ENCODE measurements at places on chromosomes 12 and 14.

DNA sequence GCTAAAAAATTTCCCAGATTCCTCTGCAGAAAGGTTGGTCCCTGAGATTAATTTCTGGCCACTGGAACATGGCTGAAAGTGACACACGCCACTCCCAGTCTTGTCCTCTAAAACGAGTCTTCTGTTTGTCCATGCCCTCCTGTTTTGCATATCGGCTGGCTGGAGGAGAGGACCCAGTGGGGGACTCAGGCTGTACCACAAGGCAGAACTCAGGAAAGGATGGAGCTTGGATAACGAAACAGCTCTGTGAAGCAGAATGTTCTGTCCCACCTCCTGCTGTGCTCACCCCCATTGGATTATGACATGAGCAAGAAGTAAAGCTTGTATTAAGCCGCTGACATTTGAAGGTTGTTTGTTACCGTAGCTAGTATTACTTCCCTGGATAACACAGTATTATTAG is 856.2 kb downstream of the BCL11B start:
- no peak for DNase-seq

GRCh38 chr14:96727073-96727472 is 70.1 kb upstream of the VRK1 start:
- no peak for DNase-seq

- DNase-seq = no peak
These were observed 2.3 kb downstream of the MEG3 start for GRCh38 chr14:100828031-100828769.

DNA sequence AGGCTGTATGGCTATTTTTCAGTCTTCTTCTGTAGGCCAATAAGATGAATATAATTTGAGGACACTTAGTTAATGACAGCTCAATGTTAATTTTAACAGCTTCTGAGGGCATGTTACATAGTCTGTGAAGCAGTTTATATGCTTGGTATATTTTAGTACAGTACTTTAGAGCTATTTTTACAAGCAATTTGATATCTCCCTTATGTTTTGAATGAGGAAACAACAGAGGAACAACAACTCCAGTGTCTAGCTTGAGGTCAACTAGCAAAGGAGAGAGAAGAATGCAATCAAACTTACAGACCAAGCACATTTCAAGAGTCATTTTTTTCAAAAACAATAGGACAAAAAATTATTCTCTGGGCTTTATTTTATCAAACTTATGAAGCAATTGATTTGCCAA is 469.1 kb upstream of the DCN start:
- DNase-seq = no peak

DNA sequence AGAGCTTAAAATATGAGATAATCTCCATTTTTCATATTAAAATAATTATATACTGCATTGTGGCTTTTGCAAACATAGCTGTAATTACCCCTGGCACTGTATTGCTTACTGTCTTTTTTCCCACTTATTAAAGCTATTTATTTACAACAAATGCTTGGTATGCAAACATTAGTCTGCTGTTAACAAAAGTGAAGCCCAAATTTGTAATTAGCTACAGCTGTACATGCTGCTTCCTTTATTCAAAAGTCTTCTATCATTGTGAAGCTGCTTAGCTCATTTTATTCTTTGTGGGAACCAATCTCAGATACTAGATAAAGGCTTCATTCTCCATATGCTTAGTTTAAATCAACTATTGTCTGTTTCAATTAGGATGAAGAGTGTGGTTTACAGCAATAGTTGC is 425.8 kb upstream of the FOXG1 start:
- DNase-seq = no peak

DNA sequence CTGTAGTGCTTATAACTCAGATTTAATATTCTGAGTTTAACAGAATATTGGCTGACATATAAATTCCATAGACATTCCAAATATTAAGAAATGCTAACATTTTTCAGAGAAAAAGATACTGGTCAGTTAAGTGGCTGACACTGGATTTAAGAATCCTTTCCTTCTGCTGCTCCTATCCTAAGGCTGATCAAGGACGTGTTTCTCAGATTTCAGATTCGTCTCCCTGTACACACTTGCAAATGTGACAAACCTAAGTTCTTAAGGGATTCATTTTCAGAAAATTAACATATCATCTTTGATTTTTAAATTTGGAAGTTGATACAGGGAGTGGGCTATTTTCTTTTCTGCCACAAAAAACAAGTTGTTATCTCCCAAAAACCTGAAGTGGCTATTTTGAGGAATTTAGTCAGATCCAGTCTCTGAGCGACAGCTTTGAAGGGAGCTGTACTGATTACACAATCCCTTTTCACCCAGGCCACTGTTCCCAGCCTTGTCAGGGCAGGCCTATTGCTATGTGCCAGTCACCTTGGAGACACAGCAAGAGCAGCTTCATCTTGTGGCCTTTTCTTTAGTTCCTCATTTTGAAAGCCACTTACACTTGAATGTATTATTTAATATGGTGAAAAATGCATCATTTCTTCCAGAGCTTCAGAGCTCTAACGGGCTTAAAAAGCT is 370.6 kb downstream of the KCNH5 start:
- DNase-seq = no peak

- DNase-seq = peak; percentile 54
These were observed 221.8 kb upstream of the SSTR1 start for GRCh38 chr14:37985826-37986470.

DNA sequence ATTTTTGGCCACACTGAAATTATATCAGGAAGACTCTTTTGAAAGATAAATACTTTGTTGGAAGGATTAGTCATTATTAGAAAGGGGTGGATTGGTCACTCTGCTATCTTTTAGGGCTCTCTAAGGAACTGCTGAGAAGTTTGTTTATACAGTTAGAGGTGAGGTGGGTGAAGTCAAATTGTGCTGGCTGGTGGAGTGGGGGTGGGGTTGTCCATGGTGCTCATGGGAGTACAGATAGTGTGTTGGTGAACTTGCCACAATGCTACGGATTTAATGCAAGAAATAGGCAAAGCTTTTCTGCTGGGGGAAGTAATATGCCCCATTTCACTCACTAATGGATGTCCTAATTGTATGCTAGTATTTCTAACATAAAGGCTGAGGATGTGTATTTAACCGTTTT is 35.8 kb downstream of the SUSD6 start:
- no peak for DNase-seq

DNA sequence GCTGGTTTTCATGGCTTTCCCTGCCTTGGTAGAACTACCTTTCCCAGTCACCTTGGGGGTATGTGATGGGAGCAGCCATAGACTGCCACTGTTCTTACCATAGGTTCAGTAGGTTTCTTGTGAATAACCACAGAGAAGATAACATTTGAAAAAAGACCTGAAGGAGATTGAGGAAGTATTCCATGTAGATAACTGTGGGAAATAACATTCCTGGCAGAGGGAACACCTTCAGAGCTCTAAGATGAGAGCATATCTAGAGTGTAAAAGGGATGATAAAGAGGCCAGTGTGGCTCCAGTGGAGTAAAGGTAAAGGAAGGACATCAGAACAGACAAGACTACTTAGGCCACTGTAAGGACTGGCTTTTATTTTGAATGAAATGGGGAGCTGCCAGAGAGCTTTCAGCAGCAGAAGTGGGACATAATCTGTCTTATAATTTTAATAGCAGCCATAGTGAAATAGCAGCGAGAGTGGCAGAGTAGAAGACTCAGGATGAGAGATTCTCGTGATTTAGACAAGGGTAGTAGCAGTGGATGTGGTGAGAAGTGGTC is 82.6 kb upstream of the KCNH3 start:
- DNase-seq = no peak

GRCh38 chr12:39930101-39930500 is 175.8 kb downstream of the SLC2A13 start:
- DNase-seq = no peak

- DNase-seq = no peak
These were observed 297.3 kb upstream of the FAR2 start for GRCh38 chr12:28851781-28852180.

DNA sequence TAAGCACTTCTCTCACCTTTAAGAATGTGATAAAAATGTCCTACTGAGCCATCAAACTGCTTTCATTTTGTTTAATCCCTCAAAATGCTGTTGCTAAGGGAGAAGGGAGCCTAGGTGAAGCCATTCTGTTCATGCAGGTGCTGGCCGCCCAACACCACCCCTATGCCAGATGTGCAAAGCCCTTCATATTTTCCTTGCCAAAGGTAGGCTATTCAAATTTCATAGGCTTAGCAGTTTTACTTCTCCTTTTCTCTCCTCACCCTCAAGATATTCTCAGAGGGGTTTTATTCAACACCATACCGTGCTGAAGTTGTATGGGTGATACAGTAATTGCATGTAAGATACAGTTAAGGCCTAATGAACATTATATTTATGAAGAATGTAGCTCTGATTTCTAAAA is 461.7 kb downstream of the GXYLT1 start:
- no peak for DNase-seq

- DNase-seq = no peak
These were observed 301.7 kb upstream of the SFSWAP start for GRCh38 chr12:131409211-131409610.

DNA sequence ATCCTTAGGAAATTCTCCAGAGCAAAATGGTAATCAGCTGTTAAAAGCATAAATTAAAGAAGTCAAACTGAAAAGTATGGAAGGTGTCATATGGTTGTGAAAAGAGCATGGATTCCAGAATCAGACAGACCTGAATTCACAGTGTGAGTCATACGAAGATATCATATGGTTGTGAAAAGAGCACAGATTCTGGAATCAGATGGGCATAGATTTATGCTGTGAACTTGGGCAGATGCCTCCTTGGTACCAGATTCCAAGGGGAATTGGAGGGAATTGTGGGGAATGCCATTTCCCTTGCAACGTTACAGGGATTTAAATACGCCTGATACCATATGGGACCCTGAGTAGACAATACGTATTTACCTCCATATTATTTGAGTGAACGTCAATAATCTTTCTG is 183.7 kb downstream of the GALC start:
- no peak for DNase-seq

DNA sequence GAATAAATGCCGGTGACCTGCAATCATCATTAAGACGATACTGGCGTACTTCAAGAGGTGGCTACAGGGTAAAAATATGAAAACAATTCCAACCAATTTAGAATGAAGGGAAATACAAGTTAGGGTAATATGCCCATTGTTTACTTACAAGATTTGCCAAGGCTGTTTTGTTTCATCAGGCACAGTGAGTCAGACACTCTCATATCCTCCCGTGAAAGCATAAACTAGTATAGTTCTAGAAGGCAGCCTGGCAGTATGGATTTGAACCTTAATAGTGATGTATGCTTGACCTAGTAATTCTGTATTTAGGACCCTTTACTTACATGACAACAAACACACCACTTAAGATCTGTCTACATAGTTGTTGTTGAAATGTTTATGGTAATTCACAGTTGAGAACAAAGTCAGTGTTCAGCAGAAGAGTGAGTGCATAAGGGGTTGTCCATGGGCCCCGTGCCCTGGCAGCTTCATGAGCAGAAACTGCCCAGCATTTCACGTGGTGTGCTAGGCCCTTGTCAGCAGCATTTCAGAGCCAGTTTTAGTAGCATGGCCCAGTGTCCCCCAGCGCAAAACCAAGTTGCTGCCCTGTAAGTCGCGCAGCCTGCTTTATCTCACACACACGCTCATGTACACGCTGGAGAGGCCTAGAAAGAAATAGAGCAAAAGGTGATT is 80.8 kb downstream of the EP400 start:
- DNase-seq = no peak

GRCh38 chr12:4116251-4117111 is 157.1 kb upstream of the CCND2 start:
- DNase-seq = no peak

- DNase-seq = no peak
These were observed 192.2 kb downstream of the PRKD1 start for GRCh38 chr14:29735459-29735858.

- no peak for DNase-seq
These were observed 17.1 kb upstream of the KITLG start for GRCh38 chr12:88597365-88597764.

- no peak for DNase-seq
These were observed 14.0 kb downstream of the SYNE3 start for GRCh38 chr14:95502381-95502950.

GRCh38 chr14:72980863-72981262 is 46.0 kb downstream of the ZFYVE1 start:
- DNase-seq = no peak

DNA sequence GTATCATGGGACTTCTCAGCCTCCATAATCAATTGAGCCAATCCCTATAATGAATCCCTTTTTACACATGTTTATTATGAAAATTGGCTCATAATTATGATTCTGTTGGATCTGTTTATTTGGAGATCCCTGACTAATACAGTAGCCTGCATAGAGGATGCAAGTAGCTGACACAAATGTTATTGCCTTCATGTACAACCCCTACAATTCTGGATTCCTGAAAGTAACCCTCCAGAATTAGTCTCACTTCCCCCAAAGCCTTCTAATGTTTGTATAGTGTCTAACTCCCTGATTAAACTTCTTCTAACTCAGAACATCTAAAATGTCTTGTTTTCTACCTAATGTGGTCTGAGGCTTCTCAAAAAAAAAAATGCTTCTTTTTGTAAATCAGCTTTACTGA is 6.6 kb upstream of the SMIM10L1 start:
- DNase-seq = no peak

- DNase-seq = no peak
These were observed 284.2 kb upstream of the CAND1 start for GRCh38 chr12:66984962-66985361.

DNA sequence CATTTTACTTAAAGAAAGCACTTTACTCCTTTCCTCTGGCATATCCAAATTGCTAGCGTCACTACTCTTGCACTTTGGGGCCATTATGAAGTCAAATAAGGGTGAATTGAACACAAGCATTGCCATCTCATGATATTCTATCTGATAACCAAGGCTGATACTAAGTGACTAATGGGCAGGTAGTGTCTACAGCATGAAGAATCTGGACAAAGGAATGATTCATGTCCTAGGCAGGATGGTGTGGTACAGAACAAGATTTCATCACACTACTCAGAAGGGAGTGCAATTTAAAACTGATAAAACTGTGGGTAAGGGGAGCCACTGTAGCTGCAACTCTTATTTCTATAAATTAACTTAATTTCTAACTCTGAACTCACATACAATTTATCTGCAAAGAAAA is 7.7 kb upstream of the SLC6A15 start:
- DNase-seq = no peak

DNA sequence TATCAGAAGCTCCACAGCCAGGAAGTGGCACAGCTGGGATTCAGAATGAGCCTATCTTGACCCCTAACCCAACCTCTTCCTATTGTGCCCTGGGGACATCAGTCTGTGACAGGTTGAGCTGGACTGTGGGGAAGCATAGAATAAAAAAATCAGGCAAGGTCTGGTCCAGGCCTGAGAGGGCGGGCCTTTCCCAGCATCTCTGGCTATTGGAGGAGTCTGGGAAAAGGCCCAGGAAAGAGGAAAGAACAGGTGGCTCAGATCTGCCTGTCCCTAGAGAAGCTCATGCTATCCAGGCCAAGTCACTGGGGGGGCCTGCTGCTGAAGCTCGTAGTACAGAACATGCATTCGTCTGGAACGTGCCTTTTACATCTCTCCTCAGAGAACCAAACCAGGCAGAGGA is 100.5 kb downstream of the PPM1H start:
- no peak for DNase-seq

GRCh38 chr14:42804141-42804540 is 1197.5 kb downstream of the LRFN5 start:
- DNase-seq = no peak

- DNase-seq = no peak
These were observed 45.9 kb downstream of the SLC25A47 start for GRCh38 chr14:100369019-100369418.
